LoVo (cell line): ENCODE measurements at places on chromosomes 4 and X.

DNA sequence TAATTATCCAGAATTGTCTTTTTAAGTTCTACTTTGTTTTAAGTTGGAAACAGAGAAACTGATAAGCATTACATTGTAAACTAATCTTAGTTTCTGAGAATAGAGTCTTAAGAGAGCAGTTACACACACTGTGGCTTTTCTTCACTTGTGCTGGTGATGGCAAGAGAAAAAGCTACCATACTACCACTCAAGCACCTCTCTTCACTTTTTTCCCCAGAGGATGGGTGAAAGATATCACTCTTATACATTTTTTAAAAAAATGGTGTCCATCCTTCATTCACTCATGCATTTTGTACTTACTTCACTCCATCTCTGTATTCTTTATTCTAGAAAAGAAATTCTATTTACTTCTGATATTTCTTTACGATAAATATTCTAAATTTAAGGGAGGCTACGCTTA lies 42.5 kb upstream of the GRID2 start:
- DNase-seq = no peak

GRCh38 chr4:142846729-142847596 lies 862 bp upstream of the INPP4B start:
- peak; percentile 55 for DNase-seq

GRCh38 chrX:12984603-12985319 lies 9.9 kb downstream of the TMSB4X start:
- peak; percentile 77 for DNase-seq

DNA sequence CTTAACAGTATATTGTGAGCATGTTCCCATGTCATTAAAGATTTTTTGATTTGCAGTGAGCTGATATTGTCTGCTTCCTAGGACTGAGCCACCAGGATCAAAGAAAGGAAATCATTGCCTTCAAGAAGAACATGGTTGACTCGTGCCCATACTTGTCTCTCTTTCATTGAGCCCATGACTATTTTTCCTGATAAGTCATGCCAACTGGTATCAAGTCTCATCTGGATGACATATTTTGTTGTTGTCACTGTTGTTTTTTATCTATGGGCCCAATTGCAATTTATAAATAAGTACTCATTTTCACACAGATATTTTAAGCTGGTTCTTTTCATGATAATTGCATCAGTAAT lies 10.2 kb upstream of the RHOH start:
- no peak for DNase-seq

DNA sequence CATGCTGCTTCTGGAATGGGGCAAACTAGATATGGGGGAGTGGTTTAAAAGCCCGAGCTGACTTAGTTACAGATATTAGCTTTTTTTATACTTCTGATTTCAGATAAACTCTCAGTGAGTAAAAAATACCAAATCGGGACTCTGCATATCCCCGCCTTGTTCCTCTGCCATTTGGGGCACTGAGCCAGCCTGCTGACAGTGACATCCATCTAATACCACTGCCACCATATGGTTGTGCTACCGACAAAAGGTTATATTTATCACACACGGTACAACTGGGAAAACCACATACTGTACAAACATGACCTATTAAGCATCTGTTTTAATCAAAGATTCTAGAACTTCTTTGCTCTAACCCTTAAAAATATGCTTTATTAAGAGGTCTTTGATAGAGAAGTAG lies 78.7 kb downstream of the GALNT7 start:
- DNase-seq = no peak

- no peak for DNase-seq
These were observed 81.0 kb upstream of the SPRY1 start for GRCh38 chr4:123315617-123316016.

DNA sequence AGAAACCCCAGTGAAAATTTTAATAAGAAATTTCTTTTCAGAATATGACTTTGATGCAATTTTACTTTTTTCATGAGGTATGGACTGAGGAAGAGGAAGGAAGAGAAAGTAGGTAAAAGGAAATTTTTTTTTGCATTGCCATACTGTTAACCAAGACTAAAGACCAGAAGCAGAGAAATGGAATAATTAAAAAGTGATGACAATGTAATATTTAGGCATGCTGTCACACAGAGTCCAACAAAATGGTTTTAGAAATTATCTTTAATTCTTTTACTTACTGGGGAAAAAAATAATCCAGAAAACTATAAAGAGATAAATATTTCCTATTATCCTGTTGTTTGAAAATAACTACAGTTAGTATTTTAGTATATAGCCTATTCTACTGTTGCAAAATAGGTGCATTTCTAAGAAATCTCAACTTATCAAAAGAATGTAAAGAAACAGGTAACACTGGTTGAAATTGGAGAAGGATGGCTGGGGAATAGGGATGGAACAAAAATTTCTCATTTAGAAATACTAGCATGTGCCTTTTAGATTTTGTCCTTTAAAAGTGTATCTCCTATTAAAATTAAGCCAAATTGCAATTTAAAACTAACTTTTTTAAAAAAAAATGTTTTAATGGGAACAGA lies 92.6 kb downstream of the ANXA3 start:
- DNase-seq = no peak

DNA sequence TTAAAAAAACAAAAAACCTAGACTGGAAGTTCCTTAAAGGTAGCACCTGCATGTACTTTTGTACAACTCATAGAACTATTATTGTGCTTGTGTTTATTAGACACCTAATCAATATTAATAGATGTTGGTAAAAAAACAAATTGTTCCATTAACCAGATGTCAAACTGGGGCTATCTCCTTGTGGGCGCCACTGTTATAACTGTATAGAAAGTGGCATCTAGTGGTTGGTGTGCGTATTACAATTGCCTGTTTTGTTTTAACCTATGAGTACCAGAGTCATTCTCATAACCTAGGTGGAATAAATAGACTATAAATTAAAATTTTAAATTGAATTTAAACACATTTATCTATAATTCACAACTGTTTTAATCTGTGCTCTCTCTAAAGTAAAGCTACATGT lies 97.4 kb downstream of the COL4A5 start:
- peak; percentile 2 for DNase-seq

GRCh38 chr4:85081196-85081595 lies 114.7 kb upstream of the WDFY3 start:
- no peak for DNase-seq

GRCh38 chrX:24528605-24529004 lies 63.5 kb downstream of the PDK3 start:
- no peak for DNase-seq

DNA sequence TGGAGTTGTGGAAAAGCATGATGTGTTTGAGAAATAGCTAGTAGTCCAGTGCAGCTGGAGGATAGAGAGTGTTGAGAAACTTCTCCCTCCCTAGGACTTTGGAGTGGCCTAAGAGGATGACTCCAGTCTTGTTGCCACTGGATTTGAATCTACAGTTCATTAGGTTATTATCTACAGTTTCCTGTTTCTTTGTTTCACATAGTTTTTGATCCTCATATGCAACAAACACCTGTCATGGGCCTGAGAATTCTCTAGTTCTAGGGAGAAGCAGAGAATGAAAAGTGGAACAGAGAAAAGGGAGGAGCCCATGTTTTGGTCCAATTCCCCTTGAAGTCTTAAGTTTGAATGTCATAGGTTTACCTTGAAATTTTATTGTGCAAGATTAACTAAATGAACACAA lies 73.6 kb upstream of the TBC1D9 start:
- DNase-seq = no peak

DNA sequence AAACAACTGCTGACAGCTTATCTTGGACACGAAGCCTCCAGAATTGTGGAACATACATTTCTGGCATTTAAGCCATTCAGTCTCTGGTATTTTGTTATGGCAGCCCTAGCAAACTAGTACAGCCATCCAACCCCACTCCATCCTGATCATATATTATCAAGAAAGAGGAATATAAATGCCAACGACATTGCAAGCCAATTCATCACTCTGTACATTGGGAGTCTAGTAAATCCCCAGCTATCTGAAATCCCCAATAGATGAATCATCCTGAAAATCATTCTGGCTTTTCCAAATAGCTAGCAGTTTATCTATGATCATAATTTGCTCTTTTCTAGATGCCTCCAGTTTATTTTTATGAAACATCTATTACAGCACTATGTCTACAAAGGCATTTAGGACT lies 41.1 kb downstream of the FRMD7 start:
- DNase-seq = no peak

- DNase-seq = no peak
These were observed 27.2 kb downstream of the TNIP2 start for GRCh38 chr4:2728806-2729532.

DNA sequence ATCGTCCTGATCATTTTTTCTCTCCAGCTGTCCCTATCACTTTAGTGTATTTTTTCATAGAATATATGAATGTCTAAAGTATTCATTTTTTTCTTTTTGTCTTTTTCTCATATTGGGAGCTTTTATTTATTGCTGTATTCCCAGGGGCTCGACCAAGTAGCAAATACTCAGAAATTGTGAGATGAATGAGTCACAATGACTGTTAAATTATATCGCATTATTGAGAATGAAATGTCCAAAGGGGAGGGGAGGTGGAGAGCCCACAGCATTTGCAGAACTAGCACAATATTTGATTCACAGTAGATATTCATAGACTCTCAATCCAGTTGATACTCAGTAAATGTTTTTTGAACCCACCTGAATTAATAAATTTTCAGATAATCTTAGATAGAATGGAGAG lies 543.6 kb upstream of the FAM241A start:
- DNase-seq = no peak

GRCh38 chr4:66275411-66276038 lies 605.2 kb upstream of the EPHA5 start:
- DNase-seq = no peak

DNA sequence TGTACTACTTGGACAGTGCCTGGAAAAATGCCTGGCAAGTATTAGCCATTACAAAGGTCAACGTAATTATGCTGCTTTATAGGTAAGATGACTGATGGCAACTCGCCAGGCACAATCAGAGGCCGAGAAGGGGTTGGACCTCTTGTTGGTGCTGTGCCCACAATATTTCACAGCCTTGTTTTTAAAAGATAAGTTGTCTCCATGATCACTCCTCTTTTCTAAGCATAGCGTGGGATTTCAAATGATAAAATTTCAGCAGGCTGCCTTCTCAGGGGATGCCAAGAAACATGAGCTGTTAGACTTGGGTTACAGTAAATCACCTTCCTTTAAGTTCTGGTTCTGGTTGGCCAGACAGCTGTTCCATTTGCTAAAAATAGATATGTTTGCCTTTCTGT lies 26.9 kb downstream of the HOPX start:
- peak; percentile 45 for DNase-seq

DNA sequence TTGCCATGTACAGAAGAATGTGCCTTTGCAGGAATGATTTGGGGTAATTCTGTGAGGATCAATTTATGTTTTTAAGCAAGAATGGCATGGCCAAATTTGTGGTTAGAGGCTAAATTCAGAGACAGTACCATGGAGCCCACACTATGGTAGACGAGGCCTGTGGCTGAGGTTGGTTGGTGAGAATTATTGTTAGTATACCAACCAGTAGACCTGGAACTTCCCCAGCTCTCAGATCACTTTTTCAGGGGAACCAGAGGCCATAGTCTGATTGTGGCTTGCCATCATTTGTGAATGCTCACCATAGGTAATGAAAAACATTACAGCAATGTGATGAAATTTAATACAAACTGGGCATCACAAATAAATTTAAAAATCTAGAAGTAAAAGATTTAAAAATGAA lies 56.3 kb downstream of the SHISA3 start:
- DNase-seq = no peak

GRCh38 chrX:134633832-134634231 lies 24.4 kb downstream of the PLAC1 start:
- no peak for DNase-seq

DNA sequence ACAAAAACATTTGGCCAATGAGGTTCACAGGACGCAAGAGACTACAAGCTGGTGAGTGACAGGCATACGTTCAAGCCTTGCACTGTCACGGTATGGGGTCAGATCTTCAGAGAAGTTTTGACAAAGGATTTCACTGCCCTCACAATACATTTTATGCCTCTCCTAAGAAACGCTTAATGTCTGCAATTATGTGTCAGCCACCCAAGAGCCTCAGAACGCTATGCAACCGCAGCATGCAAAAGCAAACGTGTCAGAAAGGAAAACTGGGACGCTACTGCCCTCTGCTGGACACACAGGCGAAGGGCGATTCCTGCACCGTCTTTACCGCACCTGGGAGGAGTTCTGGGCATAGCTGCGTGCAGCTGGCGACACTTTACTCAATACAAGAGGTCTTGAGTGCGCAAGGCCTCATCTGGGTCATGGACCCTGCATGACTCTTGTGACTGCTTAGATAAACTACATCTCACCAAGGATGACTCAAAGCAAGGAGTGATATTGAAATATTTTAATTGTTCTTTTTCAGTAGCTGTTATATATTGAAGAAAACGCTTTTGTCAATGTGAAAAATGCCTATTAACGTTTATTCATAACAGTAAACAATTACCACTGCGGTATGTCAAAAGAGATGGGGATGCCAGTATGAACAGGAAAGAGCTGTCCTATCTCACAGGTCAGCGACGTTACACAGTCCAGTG lies 147.6 kb upstream of the FRG1 start:
- peak; percentile 59 for DNase-seq

DNA sequence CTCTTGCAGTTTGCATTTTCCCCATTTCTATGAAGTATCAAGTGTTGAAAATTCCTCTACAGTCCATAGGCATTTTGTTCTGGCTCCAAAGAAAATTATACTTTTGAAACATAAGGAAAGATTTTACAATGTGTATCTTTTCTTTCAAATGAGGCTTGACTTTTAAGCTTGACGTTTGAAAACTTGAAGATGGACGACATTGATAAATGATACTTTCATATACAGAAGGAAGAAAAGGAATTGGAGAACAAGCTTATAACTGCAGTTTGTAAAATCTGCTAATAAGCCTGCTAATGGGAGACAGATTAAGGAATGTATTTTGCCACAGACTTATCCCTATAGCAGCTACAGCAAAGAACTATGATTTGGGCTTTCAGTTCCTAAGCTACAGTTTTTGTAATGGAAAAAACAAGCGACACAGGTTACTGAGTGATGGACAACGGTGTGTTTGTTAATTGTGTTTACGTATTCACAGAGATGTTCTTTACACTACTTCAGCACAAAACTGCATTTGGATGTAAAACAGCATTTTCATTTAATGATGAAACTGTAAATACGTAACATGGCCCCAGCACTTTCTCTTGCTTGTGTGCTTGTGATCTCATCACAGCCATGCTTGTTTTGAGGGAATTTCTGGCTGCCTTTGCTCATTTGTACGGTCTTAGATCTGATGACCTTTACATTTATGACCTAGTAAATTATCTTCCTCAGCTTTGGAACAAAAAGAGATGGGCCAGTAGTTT lies 83.2 kb upstream of the FAT1 start:
- no peak for DNase-seq

DNA sequence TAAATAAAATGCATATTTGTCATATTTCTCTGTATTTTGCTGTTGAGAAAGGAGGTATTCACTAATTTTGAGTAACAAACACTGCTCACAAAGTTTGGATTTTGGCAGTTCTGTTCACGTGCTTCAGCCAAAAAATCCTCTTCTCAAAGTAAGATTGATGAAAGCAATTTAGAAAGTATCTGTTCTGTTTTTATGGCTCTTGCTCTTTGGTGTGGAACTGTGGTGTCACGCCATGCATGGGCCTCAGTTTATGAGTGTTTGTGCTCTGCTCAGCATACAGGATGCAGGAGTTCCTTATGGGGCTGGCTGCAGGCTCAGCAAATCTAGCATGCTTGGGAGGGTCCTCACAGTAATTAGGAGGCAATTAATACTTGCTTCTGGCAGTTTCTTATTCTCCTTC lies 3.3 kb downstream of the HTT start:
- DNase-seq = no peak

GRCh38 chr4:4923201-4923600 lies 63.7 kb downstream of the MSX1 start:
- DNase-seq = no peak

- no peak for DNase-seq
These were observed 65.3 kb downstream of the NYX start for GRCh38 chrX:41512394-41512793.

- no peak for DNase-seq
These were observed 41.5 kb upstream of the PTCHD1 start for GRCh38 chrX:23292988-23293651.
